ENCODE measurements at places on chromosomes 13 and 19.

- DNase-seq, result no peak
Measured at GRCh38 chr19:48392860-48393558, 459 bp upstream of the GRIN2D start.

DNA sequence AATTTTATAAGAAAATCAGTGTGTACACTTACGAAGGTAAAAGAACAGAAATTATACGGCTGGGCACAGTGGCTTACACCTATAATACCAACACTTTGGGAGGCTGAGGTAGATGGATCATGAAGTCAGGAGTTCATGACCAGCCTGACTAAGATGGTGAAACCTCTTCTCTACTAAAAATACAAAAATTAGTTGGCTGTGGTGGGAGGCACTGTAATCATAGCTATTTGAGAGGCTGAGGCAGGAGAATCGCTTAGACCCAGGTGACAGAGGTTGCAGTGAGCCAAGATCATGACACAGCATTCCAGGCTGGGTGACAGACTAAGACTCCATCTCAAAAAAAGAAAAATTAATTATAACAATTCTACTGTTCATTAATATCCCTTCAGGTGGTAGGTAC lies 151.9 kb downstream of the ZNF737 start:
- DNase-seq, result no peak

GRCh38 chr13:43301346-43301969 lies 278.1 kb downstream of the DNAJC15 start:
- DNase-seq, result no peak

DNA sequence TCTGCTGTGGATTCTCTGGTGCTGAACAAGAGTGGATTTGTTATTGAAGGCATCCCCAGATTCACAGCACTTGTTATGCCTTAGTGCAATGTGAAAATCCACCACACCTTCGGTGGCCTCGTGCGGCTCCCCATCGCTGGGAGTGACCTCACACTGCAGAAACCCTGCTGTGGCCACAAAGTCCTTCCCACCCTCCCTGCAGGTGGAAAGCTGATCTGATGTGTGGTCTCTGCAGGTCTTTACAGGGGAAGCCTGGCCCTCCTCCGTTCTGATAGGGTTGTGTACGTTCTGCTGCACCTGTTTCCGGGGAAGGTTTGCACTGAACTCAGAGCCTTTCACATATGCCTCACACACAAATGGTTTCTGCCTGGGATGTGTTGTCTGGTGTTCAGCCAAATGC lies 5.0 kb downstream of the ZNF792 start:
- DNase-seq, result no peak

DNA sequence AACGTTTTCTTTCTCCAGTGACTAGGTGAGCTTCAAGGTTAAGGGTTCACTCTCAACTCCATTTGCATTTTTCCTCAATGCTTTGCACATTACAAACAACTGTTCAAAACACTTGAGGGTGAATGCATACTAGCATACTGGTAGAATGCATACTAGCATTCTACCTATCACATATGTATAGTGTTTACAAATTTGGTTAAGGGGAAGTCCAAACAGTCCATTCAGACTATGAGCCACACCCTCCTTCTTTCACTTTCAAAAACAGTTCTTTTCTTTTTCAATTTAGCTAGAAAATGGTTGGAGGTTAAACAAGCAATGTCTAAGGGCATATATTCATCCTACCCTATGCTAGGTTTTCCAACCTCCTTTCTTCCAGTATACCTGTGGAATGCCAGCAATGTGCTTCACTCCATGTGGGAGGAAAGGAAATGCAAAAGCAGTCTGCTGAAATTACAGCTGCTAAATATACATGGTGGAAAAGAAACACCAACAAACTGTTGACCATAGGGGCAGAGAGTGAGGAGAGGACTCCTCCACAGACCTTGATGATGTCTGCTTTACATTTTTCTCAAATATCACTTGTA lies 102.6 kb downstream of the DOCK9 start:
- no peak for DNase-seq

DNA sequence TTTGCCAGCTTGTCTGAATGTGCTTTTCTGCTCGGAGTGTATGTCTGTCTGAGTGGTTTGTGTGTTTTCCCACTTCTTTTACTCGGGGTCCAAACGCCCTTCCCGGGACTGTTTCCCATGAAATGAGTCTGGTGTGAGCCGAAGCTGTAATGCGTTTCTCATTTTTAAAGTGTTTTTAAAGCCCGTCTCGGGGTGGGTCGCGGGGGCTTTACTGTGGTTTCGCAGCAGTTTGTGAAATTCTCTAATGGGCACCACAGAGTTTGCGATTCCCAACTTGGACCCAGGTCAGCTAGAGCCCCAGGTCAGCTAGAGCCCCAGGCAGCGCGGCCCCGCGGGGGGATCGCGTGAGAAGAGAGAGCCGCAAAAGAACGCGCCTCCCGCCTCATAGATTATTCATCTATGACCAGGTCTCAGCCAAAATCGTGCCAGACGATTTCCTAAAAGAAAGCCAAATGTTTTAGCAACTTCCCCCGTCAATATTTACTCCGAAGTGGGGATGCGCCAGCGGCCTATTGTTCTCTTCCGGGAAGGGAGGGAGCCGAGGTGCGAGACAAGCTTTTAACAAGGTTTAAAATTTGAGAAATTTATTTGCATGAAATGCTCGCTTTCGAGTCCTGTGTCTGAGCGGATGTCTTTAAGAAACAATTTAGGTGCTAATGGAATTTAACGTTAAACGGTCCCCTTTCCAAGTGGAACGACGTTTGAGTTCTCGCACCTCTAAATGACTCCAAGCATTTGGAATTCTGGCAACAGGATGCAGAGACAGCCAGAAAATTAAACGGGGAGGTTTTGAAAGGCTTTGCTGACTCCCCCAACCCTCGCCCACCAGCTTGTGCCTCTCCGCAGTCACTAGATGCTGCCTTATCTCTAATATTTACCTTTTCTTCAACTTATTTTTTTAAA lies 2.2 kb downstream of the ZIC2 start:
- DNase-seq, result no peak

DNA sequence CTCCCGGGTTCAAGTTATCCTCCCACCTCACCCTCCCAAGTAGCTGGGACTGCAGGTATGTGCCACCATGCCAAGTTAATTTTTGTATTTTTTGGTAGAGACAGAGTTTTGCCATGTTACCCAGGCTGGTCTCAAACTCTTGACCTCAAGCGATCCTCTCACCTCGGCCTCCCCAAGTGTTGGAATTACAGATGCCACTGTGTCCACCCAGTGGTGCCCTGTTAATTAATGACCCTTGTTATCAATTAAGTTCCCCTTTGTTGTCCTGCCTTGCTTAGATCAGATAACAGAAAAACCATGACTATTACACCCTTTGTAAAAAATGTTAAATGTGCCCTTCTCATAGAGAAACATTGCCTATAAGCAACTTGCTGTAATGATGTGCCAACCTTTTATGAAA lies 34.4 kb upstream of the IGFL1 start:
- DNase-seq, result no peak

DNA sequence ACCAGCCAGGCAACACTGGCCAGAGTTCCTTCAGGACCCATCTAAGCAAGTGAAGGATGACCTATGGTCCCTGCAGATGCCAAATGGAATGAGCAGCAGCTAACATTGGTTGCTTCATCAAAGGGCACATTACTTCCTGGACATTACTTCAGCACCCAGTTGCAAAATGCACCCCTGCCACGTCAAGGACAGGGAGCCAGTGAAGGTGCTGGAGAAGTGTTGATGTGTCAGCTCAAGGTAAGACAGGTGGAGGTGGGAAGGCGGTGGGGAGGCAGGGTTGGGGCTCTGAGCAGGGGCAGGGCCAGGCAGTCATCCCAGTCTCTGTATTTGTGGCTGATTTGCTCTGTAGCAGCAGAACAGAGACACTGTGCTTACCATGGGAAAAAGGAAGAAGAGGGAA lies 14.6 kb downstream of the CSNK1A1L start:
- no peak for DNase-seq

DNA sequence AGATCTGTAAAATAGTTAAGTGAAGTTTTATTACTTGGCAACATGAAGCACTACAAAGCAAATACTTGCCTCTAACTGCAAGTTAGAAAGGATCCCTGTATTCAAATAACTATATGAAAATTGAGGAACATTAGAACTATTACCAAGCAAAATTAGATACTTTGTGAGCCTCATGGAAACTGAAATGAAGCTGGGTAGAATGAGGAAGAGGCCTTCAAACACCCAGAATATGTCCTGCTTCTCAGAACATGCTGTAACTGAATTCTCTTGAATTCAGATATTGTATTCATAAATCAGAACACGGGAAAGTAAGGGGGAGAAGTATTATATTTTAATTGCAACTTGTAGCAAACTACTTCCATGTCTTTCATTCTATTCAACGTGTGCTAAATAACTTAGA lies 947.9 kb downstream of the PCDH17 start:
- DNase-seq, result no peak

DNA sequence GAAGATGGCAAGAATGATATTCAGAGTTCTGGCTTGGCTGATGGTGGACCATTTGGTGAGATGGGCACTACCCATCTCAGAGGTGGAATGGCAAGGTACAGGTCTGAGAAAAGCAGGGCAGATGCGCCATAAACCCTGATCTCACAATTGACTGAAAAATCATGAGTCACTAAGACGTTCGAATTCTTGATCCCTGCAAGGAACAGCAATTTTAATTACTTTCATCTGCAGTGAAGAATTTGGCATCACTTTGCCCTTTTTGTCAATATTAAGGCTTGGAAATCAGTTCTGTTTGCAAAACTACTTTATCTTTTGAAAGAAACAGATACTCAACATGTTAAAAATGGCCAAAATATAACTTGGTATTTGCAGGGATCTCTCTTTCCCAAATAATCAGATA lies 38.1 kb downstream of the HTR2A start:
- DNase-seq, result no peak

DNA sequence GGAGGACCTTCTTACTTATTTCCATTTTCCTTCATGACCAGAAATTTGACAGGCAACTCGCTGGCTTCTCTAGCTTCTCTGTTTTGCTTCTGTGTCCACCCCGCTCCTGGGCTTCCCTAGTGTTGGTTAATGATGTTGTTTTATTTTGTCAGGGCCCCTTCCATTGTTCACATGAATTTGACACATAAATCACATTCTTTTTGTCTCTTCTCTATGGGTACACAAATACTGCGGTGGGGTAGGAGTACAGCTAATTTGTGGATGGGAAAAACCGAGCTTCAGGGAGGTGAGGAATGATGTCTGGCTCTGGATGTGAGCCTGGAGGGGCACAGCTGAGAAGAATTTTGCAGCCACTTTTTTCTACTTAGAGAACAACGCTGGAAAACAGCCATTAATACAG lies 199.8 kb downstream of the DNAJC15 start:
- DNase-seq, result no peak

DNA sequence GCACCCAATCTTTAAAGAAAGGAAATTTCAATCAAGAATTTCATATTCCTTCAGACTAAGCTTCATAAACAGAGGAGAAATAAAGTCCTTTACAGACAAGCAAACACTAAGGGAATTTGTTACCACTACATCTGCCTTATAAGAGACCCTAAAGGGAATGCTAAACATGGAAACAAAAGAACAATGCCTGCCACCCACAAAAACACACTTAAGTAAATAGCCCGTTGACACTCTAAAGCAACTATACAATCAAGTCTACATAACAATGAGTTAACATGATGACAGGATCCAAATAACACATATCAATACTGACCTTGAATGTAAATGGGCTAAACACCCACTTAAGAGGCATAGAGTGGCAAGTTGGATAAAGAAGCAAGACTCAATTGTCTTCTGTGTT lies 1056.9 kb upstream of the ATXN8OS start:
- DNase-seq, result no peak

- no peak for DNase-seq
Measured at GRCh38 chr19:13961826-13962698, 9.8 kb downstream of the DCAF15 start.

Data from right renal pelvis (tissue), 4 donors.